ENCODE measurements at places on chromosomes 7 and 10.

DNA sequence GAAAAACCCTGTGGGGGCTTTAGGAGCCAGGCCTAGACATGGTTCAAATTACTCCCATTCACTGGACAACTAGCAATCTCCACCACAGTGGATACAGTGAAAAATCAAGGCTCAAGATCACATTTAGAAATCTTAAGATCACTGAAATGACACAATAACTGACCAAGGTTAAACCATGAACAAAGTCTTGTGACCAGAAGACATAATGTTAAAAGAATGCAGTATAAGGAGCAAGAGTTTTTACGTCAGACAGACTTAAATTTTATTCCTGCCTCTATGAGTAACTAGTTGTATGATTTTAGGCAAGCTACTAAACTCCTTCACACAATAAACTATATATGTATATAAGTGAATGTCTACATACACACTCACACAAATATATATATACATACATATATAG is 68.5 kb downstream of the MICU1 start:
- DNase-seq, result no peak

DNA sequence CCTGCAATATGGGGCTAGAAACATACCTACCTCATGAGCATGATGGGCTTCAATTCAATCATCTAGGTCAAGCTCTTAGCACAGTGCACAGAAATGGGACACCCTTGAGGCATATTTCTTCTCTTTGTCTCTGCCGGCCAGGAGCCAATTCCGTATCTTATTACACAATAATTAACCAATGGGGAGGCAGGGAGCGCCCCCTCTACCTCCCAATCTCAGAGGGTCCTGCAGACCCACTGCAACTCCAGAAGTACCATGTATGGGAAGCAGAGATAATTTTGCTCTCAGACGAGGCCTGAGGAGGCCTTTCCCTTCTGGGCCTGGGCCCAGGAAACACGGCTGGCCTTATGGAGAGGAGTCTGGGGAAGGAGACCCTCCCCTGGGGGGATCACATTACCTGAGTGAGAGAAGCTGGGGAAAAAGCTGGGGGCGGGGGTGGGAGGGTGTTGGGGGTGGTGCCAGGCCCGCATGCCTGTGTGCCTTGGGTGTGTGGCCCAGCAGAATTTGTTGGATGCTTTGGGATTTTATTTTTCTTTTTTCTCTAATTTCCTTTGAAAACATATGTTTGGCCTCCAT is 155.5 kb downstream of the UBE2H start:
- no peak for DNase-seq

- no peak for DNase-seq
These were observed 24.3 kb upstream of the PDZD8 start for GRCh38 chr10:117399341-117400196.

- no peak for DNase-seq
These were observed 76.9 kb downstream of the CYP51A1 start for GRCh38 chr7:92057375-92057774.

GRCh38 chr10:16748749-16749148 is 68.5 kb downstream of the RSU1 start:
- no peak for DNase-seq

DNA sequence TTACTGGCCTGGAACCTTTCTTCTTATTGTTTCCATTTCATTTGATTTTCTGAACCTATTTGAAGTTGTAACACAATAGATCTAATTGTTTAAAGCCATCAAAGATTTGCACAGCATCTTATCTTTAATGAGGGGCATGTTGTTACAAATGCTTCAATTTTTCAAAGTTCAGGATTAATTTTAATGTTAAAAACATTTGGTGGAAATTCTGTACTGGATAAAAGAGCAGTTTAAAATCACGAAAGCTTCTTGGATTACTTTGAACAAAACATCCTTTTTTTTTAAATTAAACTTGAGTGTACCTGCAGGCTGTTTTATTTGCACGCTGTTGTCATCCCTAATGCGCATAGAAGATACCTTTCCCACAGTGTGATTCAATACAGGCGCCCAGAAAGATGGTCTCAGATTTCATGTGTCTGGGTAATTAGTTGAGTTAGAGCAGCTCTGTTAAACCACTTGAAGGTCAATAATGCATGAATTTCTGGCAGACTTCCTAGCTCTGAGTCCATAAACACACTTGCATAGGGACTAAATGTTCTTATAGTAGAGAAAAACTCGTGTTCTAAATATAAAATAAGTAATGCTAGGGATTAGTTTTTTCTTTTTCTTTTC is 29.3 kb upstream of the DDX50 start:
- DNase-seq, result no peak

DNA sequence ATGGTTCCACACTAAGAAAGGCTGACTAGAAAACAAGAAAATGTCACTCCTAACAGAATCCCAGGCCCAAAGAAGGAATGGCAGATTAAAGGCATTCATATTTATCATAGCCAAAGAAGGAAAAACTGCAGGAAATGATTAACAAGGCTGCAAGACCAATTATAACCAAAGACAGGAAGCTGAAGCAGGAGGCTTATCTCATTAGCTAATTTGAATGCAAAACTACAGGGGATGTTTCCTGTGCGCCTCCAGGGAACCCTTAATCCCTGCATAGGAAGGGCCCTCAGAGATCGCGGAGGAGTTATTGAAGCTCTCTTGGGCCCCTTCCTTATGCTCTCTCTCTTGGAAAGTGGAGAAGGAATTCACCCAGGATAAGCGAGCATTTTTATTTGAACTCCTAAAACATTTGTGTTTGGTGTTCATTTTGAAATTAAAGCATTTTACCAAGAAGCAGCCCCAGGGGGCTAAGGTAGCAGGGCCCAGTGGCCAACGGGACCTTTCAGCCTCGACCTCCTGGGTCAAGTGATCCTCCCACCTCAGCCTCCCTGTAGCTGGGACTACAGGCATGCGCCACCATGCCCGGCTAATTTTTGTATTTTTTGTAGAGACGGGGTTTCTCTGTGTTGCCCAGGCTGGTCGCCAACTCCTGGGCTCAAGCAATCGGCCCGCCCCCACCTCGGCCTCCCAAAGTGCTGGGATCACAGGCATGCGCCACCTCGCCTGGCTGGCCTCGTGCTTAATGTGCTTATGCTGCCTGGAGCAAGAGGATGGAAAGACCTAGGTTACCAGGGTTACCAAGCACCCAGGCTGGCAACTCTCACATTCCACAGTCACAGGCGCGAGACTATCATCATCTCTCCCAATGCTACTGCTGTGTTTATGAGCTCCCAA is 24.1 kb upstream of the PROSER2 start:
- DNase-seq, result no peak

DNA sequence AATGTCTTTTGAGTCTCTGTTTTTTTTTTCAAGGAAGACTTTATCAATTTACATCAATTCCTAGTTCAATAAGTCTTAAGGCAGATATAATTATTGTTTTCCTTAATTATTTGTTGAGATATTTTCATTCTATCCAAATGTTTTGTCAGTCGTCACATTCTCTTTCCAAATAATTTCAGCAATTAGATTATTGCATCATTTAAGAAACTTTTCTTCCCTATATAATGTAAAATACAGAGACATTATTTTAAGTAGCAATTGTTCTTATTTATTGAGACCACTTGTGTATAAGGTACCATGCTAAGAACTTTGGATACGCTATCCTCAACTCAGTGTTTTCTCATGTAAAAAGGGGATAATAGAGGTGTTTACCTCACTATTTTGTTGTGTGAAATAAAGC is 38.1 kb upstream of the GNAT3 start:
- no peak for DNase-seq

DNA sequence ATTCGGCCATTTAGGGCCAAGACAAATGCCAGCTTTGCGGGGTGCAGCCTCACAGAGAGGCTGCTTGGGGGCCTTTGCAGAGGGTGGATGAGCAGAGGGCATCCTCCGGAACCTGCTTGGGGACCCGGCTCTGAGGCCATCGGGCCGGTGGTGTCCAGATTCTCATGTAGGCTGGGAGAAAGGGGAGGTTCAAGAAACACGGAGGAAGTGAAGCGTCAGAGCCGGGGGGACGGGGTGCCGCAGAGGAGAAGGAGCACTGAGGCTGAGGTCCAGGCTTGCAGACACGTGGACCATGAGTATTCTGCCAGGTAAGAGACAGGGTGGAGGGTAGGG is 150.7 kb upstream of the SHH start:
- no peak for DNase-seq

- DNase-seq, result no peak
These were observed 3.9 kb downstream of the FAM20C start for GRCh38 chr7:196283-196682.

DNA sequence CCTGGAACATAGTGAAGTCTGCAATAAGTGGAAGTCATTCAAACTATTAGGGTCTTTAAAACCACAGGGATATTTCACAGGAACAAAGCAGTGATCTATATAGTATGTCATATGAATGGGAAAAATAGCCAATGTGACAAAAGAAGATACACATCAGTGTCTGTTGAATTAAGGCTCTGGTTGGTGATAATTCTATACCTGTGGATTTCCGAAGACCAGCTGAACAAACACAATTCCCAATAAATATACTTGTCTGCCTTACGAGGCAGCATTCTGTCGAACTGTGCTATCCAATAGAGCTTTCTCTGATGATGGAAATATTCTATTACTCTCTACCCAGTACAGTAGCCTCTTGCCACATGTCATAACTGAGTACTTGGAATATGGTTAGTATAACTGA is 55.9 kb upstream of the CAV2 start:
- no peak for DNase-seq

DNA sequence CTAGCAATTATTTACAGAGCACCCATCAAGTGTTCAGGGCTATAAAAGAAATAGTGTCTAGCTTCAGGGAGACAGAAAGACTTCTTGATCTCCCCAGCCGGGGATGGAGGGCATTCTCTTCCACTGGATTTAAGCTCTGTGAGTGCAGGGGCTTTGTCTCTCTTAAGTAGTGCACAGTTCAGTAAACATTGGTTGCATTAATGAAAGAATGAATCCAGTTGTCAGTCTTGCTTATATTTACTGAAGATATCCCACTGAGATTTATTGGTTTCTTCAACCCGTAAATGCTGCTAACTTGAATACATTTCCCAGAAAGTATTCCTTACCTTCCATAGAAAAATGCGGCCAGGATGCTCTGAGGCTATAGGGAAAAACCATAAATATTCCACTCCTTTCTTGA is 41.9 kb downstream of the AUTS2 start:
- DNase-seq, result no peak

DNA sequence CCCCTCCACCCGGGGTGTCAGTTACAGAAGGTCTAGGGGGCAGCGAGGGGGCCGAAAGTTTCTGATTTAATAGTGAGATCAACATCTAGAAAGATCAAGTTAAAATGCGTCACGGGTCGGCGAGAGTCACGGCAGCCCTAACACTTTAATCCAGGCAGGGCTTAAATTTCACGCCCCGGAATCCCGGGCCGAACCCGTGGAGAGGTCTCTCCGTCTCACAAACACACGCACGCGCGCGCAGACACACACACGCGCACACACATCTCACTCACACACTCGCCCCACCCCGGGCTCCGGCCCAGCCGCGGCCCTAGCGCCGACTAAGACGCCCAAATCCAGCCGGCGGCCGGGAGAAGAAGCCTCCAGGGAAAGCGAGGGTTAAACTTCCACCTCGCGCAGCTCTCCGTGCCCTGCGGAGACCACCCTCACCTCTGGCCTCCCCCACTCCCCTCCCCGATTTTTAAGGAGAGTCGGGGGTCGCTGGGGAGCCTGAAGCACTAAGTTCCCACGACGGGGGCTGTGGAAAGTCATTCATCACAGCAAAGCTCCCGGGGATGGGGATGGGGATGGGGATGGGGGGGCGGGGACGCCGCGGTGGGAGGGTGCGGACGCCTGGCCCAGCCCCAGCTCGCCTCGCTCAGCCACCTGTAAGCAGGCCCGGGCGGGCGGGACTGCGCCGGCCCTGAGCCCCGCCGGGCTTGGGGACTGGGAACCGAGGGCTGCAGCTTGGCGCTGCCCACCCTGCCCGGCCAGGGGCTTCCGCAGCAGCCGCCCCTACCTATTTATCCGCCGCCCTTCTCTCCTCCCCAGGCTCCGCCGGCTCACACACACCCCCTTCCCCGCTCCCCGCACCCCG is 1.6 kb downstream of the PDGFA start:
- no peak for DNase-seq

DNA sequence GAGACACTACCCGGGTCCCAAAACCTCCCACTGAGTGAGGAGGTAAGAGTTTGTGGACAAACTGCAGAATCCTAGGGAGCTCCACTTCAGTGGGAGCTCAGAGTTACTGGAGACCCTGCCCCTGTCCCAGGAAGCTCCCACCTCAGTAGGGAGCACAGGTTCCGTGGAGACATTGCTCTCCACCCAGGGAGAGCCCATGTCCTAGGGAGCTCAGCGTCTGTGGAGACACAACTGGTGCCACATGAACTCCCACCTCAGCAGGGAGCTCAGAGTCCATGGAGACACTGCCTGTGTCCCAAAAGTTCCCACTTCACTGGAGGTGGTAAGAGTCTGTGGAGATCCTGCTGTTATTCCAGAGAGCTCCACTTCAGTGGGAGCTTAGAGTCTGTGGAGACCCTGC is 6.3 kb downstream of the MYO1G start:
- DNase-seq, result no peak

DNA sequence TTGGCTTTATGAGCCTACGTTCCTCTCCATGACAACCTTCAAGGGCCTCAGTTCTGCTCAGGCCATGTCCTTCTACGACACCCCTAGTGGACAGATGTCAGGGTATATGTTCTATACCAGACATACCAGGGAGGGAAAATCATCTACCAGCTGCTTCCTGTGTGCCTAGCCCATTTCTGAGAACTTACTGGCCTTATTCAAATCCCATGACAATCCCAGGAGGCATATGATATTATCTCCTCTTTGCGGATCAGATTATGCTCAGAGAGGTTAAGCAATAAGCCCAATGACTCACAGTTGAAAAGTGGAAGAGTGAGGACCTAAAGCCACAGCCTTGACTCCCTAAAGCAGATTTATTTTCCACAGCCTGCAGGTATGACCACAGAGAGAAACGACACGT is 139.3 kb downstream of the GLI3 start:
- no peak for DNase-seq

- no peak for DNase-seq
These were observed 105.5 kb downstream of the CHN2 start for GRCh38 chr7:29300026-29300480.

- DNase-seq, result no peak
These were observed 1.4 kb downstream of the MAGI2 start for GRCh38 chr7:79452032-79452494.

- DNase-seq, result no peak
These were observed 80.5 kb upstream of the ETV1 start for GRCh38 chr7:14069961-14070360.

DNA sequence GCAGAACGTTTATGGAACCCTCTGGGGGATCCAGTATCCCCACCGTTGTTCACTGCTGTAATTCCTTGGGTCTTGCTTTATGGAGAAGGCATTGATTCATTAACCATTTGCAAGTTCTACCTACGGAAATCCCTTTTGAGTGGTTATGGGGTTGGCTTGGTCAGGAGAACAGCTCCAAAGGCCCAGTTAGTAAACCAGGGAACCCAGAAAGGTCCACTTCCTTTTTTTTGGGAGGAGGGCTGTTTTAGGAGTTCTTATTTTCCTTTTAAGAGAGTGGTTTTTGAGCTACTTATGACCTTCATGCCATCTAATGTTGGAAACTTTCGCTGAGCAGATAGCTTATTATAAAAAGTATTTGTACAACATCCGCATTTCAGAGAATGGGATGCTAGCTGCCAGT is 1.3 kb downstream of the POR start:
- no peak for DNase-seq

GRCh38 chr10:106820579-106820978 is 343.9 kb downstream of the SORCS1 start:
- DNase-seq, result no peak

GRCh38 chr7:2038931-2039728 is 193.6 kb downstream of the MAD1L1 start:
- DNase-seq, result no peak
